ENCODE measurements at places on chromosomes 11 and 22.

- H3K36me3 ChIP-seq, result no peaks in the 10 kb centered on the region
- DNase-seq, result no peak
- H3K4me3 ChIP-seq, result no peak overlapping the region
- H3K4me1 ChIP-seq, result peaks cover 11% of the 10 kb centered on the region
- no peak overlapping the region for H3K27ac ChIP-seq
These were observed 33.4 kb downstream of the NAV2 start for GRCh38 chr11:19746086-19746485.

DNA sequence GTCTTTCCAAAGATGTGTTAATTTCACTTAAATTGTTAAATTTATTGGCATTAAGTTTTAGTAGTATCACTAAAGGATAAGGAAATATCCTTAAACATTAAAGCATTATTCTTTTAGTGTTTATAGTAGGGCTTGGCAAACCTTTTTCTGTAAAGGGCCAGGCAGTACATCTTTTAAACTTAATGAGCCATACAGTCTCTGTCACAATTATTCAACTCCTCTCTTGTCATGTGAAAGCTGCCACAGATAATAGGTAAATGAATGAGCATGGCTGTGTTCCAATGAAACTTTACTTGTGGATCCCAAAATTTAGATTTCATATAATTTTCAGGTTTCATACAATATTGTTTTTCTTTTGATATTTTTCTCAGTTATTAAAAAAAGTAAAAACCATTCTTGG lies 268.2 kb upstream of the C11orf87 start:
- H3K27ac ChIP-seq, result no peak overlapping the region
- H3K4me1 ChIP-seq, result peaks cover 29% of the 10 kb centered on the region
- no peak overlapping the region for H3K4me3 ChIP-seq
- peaks cover 15% of the 10 kb centered on the region for H3K36me3 ChIP-seq
- DNase-seq, result no peak

DNA sequence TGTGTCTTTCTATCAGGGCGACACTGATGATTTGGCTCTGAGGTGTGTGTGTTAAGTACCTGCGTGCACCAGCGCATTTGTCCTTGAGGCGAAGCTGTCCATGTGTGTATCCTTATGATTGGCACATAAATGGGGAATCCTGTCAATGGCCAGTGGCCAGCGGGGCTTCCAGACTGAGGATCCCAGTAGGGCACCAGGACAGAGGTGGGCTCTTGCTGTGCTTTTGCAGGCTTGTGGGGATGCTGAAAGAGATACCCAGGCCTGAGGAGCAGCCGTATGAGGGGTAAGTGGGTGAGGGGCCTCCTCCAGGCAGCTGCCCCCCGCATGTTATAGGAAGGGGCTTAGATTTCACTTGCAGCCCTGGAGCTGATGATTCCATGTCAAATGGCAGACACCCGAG lies 156.8 kb downstream of the ST3GAL4 start:
- peaks cover 18% of the 10 kb centered on the region for H3K27me3 ChIP-seq
- H3K36me3 ChIP-seq, result no peaks in the 10 kb centered on the region
- H3K4me3 ChIP-seq, result no peak overlapping the region
- no peak overlapping the region for H3K27ac ChIP-seq
- H3K4me1 ChIP-seq, result peaks cover 18% of the 10 kb centered on the region

DNA sequence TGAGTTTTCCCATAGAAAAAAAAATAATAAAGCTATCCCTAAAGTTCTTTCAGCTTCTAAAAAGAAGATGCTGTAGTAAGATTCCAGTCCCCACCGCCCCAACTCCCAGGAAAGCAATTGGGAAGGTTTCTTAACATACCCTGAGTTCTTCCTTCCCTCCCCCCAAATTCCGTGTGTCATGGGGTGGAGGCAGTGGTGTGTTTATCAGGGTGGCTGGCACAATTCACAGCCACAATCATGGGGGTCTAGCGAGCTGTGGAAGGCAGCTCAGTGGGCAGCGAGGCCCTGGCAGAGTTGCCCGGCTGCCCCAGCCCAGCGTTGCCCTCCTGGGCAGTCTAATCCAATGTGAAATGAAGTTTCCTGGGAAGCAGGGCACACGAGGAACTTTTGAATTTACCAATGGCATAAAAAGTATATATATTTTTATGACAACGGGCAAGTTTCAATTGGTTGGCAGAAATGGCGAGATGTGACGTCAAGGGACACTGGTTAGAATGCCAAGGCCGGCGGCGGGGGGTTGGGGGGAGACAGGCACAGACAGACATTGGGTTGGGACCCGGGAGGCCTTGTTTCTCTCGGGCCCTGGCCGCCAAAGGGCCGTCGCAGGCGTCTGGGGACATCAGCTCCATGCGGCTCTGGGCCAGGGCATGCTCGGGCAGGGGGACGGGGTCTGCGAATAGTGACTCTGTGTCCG lies 80.7 kb upstream of the PPARA start:
- H3K27ac ChIP-seq, result no peak overlapping the region
- no peak for DNase-seq
- H3K27me3 ChIP-seq, result peaks cover 91% of the 10 kb centered on the region

- H3K4me1 ChIP-seq, result peaks cover 33% of the 10 kb centered on the region
- no peak overlapping the region for H3K27ac ChIP-seq
- H3K4me3 ChIP-seq, result no peak overlapping the region
These were observed 410.9 kb upstream of the B3GAT1 start for GRCh38 chr11:134822897-134823296.

- no peak overlapping the region for H3K27ac ChIP-seq
- no peak overlapping the region for H3K4me3 ChIP-seq
- no peak for DNase-seq
- peaks cover 34% of the 10 kb centered on the region for H3K36me3 ChIP-seq
- H3K27me3 ChIP-seq, result no peaks in the 10 kb centered on the region
These were observed 99.6 kb downstream of the KIAA1671 start for GRCh38 chr22:25051983-25052710.

GRCh38 chr11:58573451-58574104 lies 2.1 kb downstream of the LPXN start:
- peaks cover 12% of the 10 kb centered on the region for H3K36me3 ChIP-seq
- H3K4me3 ChIP-seq, result no peak overlapping the region

- DNase-seq, result no peak
- peaks cover 3% of the 10 kb centered on the region for H3K27me3 ChIP-seq
These were observed 41.6 kb downstream of the C11orf71 start for GRCh38 chr11:114358716-114359115.

Measured in nephron progenitor cell (in vitro differentiated cells).